Right ventricle myocardium superior (tissue), 1 donor: ENCODE measurements at places on chromosomes 12 and 14. TPM values are rescaled to one million over a fixed set of nuclear protein-coding genes. Genes with fewer than 3 reads are reported as not detected.
A peak's percentile ranks its signal among the peaks of the same experiment; 100 is the strongest.

GRCh38 chr14:52304248-52304904, 9.7 kb upstream of the PTGER2 start:
- no peak for DNase-seq

GRCh38 chr14:90678420-90678819, 137.8 kb downstream of the TTC7B start:
- no peak for DNase-seq

DNA sequence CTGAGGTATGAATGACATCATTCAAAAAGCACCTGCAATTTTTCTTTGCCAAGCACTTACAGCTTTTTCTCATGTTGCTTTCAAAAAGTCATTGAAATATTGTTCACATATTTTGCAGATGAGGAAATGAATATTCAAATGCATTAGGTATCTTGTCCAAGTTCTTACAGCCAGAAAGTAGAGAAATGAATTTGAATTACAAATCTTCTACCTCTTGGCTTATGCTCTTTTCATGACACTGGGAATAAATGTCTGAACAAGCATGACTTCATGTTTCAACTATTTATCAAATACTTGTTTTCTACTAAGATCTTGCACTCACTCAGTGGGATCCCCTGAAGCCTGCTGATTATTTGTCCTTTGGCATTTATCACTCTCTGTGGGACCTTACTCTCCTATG, 267.2 kb upstream of the BTG1 start:
- DNase-seq, result no peak

- no peak for DNase-seq
Observed at GRCh38 chr12:69056743-69057515, 124.0 kb upstream of the CPM start.

DNA sequence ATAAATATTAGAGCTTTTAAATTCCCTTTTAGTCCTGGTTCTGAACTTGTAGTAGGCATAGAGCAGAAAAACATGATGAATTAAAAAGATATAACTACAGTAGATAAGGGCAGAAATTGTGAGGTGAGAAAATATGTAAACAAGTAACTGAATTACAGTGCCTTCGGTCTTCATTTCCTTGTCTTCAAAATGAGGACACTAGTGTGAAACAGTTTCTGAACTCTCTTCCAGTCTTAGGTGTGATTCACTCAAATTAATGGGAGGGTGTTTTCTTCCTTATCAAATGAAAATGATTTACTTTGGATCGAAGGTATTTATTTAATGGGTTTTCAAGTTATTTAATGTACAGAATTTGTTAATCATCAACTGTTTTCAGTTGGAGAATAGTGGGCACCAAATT, 1.5 kb downstream of the FGD4 start:
- no peak for DNase-seq

- peak; percentile 20 for DNase-seq
Observed at GRCh38 chr14:104113631-104114420, 24.6 kb upstream of the KIF26A start.

DNA sequence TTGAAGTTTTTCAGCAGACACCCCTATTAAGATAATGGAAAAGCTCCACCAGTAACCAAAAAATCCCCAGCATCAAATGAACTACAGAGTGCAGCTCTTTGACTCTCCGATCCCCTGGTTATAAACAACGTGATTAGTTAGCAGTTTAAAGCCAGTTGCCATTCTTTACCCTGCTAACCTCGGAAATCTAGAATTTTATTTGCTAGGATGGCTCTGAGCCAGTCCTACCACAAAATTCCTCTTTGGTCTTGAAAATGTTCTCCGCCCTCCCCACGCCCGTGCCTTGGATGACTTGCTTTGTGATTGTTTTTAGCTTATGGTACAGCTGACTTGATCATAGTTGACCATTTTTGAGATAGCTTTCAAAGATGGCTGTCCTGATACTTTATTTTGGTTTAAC, 1.2 kb downstream of the KLHDC2 start:
- DNase-seq, result no peak

- no peak for DNase-seq
Observed at GRCh38 chr12:76895796-76896195, 17.0 kb upstream of the CSRP2 start.

- no peak for DNase-seq
Observed at GRCh38 chr12:51687177-51687576, 96.1 kb downstream of the SCN8A start.

The PTPRB gene
- 34.6 TPM for total RNA-seq

The SYT10 gene
- total RNA-seq, result not detected

The LLPH gene
- 14.8 TPM for total RNA-seq

The ACOT4 gene
- total RNA-seq, result 0.62 TPM

The MYH7 gene
- total RNA-seq, result 11,793 TPM

The FAM90A1 gene
- not detected for total RNA-seq

The OR10AD1 gene
- not detected for total RNA-seq
